8988T (cell line): ENCODE measurements at places on chromosomes 12 and 14.

DNA sequence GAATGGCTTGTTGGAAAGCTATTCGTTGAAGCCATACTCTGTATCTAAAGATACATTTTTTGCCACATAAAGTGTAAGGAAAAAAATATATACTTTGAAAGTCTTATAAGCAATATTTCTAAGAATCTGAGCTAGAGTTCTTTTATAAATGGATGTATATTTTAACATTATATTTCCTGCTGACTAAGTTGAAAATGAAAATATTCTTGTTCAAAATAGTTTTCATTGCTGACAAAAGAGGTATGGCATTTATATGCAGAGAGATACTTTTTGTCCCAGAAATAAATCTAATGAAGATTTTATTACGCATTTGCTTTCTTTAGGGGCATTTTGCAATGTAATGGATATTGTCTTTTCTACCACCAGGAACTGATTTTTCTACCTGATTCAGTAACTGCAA, 834.9 kb downstream of the LRFN5 start:
- DNase-seq = no peak

GRCh38 chr12:68370006-68370590, 37.9 kb upstream of the MDM1 start:
- DNase-seq = no peak

GRCh38 chr12:645563-646071, 17.6 kb downstream of the NINJ2 start:
- no peak for DNase-seq

DNA sequence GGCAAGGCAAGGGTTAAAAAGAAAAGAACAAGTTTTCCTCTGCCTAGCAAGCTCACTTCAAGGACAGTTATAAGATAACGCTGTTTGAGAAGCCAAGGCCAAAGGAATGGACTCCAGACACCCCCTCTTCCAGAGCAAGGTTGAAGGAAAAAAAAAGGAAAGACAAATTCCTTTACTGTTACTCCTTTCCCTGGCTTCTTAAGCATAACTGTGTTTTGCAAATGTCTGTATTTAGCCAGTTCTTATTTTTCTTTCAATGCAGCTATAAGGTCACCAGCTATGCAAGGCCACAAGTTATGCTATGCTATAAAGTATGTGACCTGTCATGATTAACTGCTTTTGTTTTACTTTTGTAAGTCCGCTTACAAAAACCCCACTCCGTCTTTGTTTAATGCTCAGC, 26.6 kb downstream of the ZNF410 start:
- DNase-seq = no peak

DNA sequence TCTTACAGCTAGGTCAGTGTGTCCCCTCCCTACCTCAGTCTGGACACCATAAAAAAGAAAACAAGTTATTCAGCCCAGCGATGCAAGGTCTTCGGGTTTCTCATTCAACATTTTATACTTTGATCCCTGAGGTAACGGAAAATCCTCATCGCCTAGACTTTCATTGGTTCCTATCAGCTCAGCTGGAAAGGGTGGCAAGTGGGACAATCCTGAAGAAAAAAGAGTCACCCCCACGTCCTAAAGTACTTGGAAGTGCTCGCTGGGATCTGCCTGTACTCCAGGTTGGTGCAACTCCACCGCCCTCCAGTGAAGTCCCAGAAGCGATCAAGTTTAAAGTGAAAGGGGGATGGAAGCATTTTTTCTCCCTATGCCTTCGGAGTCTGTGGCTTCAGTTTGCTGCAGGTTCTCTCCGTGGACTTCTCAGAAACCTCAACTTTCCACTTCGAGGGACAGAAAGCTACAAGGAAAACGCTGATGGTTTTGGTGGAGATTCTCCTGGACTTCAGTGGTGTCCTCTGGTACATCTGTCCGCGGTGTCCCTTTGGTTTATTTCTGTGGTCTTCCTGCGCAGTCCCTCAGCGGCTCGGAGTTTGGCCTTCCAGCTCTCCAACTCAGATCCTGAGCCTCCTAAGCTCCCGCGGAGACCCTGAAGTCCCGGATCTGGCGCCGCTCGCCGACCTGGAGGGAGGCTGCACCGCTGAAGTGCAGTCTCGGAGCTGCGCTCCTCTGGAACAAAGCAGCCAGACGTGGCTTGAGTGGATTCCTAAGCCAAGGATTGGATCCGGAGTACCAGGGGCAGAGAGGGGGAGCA, 1.8 kb upstream of the LRFN5 start:
- no peak for DNase-seq

GRCh38 chr12:80565271-80565670, 121.2 kb downstream of the PTPRQ start:
- no peak for DNase-seq

DNA sequence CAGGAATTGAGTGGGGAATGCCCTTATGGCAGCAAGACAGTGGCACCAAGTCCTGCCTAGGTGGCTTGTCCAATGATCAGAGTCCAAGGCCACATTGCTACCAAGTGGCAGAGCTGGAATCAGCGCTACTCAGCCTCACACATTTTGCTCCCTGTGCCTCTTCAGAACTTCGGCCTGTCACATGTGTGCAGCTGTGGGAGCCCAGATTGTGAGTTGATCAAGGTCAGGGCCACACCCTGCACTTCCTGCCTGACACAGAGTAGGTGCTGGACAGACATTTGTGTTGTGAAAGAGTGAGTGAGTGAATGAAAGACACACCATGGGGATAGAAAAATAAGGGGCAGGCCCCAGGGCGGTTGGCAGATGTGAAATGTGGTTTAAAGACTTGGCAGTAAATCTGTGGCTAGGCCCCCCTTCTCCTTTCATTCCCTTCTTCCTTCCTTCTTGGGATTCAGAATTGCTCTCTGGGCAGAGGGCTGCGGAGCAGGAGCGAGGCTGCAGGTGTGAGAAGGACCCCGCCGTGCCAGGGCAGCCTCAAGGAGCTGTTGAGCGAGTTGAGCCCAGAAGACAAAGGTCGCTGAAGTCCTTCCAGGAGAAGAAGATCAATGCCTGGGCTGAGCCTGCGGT, 83.5 kb downstream of the SLC25A47 start:
- no peak for DNase-seq

- no peak for DNase-seq
These were observed at the start of gene PAH for GRCh38 chr12:102917026-102917787. Gene PAH, minus strand, starts transcription at chr12:102917244. Its CDS starts 114 bp downstream, at chr12:102917130.

DNA sequence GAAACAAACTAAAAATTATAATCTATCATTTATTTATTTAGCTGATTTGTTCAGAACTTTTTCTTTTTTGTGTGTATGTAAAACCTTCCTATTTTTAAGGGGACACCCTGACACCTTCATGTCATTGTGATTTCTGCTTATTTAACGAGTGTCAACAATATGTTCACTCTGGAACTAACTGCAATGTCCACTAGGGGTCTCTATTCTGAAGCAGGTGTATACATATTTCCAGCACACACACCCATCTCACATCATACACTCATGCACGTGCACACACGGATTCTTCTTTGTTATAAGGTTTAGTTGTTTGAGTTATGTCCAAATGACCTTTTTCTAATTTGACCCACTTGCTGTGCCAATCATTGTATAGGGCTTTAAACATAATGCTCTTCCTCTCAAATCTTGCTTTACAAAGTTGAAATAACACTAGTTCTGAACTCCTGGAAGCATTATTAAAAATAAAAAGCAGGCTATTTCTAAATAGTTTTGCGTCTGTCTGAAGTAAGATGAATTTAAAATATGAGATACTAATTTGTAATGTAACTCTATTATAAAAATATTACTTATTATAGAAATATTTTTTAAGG, 15.5 kb downstream of the E2F7 start:
- no peak for DNase-seq

DNA sequence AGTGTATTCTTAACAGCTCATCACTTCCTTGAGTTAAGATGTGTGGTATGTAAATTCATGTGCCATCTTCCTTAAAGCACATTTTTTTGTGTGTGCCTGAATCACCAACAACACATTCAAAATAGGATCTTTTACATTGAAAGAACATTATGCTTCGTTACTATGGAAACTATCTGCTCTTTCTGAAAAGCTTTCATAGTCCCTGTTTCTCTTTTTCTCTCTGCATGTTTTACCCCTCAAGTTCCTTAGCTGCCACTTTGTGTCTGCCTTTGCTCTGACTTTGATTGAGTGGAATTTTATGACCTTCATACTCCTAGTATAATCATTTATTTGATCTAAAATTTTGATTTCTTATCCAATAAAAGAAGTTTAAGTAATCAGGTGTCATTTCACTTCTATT, 880.3 kb upstream of the FOXG1 start:
- DNase-seq = no peak

- no peak for DNase-seq
These were observed 36.8 kb downstream of the GOLGA5 start for GRCh38 chr14:92830902-92831301.

DNA sequence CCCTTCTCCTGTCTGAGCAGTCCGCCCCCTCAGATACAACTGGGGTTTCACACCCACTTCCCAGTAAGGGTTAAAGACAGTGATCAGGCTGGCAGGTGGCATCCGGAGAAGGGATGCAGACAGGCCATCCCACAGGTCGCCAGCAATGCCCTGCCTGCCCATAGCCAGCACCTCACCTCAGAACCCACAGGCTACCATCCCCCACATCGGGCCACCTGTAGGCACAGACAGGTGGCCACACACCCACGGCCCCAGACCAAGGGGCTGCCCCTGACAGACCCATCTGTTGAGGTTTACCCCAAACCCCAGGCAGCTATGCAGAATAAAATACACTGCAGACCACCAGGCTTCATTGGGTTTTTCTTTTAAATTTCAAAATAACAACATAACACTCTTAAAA, 57.5 kb downstream of the CCNK start:
- no peak for DNase-seq

GRCh38 chr12:96327889-96328288, 72.3 kb downstream of the CDK17 start:
- no peak for DNase-seq

GRCh38 chr12:59005193-59005955, 85.1 kb upstream of the LRIG3 start:
- DNase-seq = no peak

GRCh38 chr14:92486881-92487280, 26.7 kb upstream of the RIN3 start:
- DNase-seq = no peak

- DNase-seq = no peak
These were observed 23.1 kb downstream of the ATP2A2 start for GRCh38 chr12:110304061-110304551.

DNA sequence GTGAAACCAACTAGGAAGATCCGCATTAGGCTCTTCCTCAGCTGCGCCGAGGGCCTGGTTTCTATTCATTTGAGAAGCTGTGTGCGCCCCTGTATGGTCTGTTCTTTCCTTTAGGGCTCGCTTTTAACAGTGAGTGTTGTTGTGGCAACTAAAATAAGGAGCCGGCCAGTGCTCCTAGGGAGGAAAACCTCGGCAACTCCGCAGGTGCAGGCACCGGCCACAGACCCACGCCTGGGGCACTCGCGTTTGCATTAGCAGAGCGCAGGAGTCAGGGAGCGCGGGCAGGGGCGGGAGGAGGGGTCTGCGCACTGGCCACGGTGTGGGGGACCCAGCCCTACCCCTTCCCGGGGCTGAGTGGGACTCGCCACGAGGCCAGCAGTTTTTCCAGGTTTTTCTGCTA, 50.5 kb downstream of the STX2 start:
- no peak for DNase-seq

GRCh38 chr12:122903693-122904034, 7.7 kb upstream of the VPS37B start:
- no peak for DNase-seq

- DNase-seq = no peak
These were observed 78.9 kb downstream of the NOS1 start for GRCh38 chr12:117282490-117282889.

DNA sequence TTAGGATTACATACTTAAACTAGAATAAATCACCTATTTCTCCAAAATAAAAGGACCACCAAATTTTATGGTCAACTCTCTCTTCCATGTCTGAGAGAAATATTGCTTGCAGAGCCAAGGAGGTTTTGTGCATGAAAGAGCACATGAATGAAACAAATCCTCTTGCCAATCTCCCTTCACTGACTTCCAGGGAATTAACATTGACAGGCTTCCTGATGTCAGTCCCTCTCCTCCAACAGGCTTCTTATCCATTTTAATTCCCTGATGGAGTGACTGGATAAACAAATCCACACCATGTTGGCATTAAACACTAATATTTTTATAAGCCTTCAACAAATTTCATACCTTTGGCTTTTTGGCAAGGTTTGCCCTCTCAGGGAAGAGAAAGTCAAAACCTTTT, 45.3 kb upstream of the CNTN1 start:
- DNase-seq = no peak

DNA sequence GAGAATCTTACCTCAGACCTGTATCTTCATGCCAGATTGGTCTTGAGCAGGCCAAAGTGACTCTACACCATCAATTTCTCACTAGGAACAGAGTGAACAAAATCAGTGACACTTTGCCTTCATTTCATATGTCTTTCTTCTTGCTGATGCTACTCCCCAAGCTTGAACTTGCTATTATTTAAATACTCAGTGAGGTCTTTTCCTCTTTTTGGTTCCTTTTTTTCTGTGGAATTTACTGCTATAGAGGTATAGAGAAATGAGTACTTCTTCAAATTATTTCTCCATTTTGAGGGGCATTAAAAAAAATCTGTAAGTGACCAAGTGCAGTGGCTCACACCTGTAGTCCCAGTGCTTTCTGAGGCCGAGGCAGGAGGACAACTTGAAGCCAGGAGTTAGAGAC, at the start of gene GPR33:
GPR33 (minus strand) TSS at position 154 of the 400 bp plus-strand sequence. CDS start 4,074 bp downstream, outside the sequence.
- DNase-seq = no peak

DNA sequence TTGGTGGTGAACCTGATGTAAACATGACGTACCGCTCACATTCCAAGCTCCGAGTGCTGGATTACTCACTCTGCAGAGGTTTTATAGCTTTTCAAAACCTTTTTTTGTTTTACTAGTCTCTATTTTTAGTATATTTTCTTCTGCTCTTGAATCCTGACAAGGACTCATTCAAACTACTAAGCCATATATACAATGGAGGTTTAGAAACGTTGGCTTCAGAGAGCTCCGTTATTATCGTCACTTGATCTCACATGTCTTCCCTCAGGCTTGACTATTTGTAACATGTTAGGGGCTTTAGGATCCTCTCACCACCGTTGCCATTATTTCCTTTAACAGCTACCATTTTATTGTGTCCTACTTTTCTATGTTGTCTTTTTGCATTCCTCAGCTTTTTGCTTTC, 1321.5 kb upstream of the FLRT2 start:
- no peak for DNase-seq

- no peak for DNase-seq
These were observed 11.9 kb downstream of the AEBP2 start for GRCh38 chr12:19451196-19451595.

DNA sequence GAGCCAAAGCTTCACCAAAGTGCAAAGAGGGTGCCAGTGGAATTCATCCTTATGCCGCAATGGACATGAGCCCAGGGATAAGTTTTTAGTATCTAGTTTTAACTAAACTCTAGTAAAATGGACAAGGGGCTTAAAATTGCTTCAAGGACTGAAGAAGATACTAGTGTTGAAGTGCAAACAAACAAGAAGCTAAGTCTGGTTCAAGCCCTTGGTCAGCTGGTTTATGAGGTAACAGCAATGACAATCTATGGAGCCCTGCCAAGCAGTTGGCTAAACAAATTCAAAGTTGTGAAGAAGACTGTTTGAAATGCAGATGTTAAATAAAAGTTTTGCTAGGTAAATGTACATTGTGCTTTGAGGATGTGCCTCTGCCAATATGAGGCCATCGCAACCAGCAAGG, 209.4 kb downstream of the KTN1 start:
- DNase-seq = no peak

GRCh38 chr14:89498878-89499277, 81.8 kb upstream of the FOXN3 start:
- DNase-seq = no peak
